ENCODE measurements at places on chromosomes 2 and 18.

- DNase-seq: no peak
Measured at GRCh38 chr2:37355735-37356134, 11.3 kb downstream of the QPCT start.

- DNase-seq: no peak
Measured at GRCh38 chr2:147273106-147273505, 571.7 kb upstream of the ACVR2A start.

GRCh38 chr18:33821503-33821902, 243.5 kb downstream of the ASXL3 start:
- peak; percentile 40 for DNase-seq

DNA sequence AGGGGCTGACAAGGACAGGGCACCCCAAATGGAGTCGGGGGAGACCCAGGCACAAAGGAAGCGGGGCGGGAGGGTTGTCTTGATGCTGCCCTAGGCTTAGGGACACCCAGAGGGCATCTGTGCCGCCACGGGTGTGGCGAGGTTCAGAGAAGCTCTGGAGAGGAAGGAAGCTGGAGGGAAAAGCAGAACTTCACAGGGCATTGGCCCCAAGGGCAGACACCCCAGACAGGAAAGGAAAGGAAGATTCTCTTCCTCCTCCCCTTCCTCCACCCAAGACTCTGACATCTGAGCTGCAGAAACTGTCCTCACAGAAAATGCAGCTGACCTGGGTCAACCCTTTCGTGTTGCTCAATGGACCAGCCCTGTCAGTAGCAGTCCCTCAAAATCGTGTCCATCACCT, 25.6 kb downstream of the DNMT3A start:
- DNase-seq: no peak

GRCh38 chr2:76579911-76580310, 869.2 kb upstream of the GCFC2 start:
- no peak for DNase-seq

GRCh38 chr18:74498712-74499627, 2.8 kb downstream of the CNDP2 start:
- no peak for DNase-seq

GRCh38 chr2:240216167-240216566, 75.7 kb upstream of the OTOS start:
- no peak for DNase-seq

DNA sequence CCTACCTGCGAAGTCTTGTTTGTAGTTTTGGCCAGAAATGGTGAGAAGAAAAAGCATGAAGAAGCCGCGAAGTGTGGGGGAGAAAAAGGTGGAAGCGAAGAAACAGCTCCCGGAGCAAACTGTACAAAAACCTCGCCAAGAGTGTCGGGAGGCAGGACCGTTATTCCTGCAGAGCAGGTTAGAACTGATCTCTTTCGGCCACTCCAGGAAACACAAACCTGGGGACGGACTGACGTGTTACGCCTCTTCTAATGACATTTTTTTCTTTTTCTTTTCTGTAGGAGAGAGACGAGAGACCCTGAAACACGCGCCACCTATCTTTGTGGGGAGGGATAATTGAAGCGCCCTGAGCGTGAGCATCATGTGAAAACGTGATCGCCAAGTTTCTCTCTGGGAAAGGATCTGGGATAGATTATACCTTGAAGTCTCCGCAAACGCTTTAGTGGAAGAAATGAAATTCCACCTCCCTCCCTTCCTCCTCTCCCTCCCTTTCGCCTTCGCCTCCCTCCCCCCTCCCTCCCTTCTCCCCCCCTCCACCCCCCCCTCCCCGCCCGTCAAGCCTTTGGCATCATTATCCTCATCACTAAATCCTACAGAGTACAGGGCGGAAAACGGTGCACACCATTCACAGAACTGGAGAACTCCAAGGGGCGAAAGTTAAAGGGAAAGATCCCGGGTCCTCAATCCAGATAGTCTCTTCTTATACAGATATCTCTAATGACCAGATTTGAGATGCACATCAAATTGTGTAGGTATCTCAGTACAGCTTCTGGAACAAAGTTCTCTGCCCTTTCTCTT, at the start of gene ZEB2:
Gene ZEB2, minus strand, starts transcription at position 186 of the 798 bp plus-strand sequence. CDS start 2,769 bp downstream, outside the sequence.
- no peak for DNase-seq

- DNase-seq: no peak
Measured at GRCh38 chr2:49225126-49225525, 70.8 kb upstream of the FSHR start.

GRCh38 chr2:58138396-58139030, 91.9 kb downstream of the VRK2 start:
- DNase-seq: no peak

DNA sequence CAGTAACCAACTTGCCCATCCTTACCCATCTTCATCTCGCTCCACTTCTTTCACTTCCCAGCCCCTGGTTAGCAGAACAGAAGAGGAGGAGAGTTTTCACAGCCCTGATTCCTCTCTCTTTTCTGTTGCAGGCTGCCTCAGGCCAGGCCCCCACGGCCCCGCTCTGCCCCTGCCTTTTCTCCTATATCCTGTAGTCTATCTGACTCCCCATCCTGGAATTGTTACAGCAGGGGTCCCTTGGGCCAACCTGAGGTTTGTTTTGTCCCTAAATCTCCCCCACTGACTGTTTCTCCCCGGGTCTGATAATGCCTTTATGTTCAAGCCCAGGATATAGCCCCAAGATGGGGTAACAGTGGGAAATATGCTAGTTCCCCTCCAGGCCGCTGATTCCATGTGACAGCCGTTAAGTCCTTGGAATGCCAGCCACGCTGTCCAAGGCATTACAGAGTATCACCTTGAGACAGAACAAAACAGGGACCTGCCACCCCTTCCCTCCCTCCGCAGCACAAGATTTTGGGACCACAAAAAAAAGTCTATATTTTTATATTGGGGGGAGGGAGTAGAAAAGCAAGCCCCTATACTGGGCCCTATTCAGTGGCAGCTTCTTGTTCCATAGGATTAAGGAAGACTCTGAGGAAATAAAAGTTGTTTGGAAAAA, 1.4 kb downstream of the OST4 start:
- DNase-seq: no peak

- DNase-seq: no peak
Measured at GRCh38 chr2:119760956-119761275, 1.2 kb downstream of the PTPN4 start.

DNA sequence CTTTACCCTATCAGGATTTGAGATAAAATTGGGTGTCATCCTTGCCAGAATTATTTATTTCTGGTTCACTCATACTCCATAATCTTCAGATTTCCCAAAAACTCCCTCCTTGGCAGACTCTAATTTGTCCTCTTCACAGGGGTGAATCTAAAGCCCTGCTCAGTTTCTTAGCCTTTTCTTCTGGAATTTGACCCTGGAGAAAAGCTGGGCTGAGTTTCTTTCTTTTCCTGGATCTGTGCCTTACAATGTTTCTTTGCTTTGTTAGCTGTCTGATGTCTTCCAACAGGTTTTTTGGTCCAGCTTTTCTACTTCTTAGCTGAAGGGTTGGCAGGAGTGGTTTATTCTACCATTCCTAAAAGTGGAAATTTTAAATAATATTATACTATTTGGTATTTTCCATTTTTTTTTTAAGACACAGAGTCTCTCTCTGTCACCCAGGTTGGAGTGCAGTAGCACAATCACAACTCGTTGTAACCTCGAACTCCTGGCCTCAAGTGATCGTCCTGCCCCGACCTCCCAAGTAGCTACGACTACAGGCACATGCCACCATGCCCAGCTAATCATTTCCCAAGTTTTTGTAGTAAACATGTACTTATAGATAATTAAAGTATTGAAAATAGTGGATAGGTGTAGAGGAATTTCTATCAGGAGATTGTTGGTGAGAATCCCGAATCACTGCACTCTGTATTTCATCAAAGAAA, 138.4 kb upstream of the TWIST2 start:
- DNase-seq: no peak

DNA sequence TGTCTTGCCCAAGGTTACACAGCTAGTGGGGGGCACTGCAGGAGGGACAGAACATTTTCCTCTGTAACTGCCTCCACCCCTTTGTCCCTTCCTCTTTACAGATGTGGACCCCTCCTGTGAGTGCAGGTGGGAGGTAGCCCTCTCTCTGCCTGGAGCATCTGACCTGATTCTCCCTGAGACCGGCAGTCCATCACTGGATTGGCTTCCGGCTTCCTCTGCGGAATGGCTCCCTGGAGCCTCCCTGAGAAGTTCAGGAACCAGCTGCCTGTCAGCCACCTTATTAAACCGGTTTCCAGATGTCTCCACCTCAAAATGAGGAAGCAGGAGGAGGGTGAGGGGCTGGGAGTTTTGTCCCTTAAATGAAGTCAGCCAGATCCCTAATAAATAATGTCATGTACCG, 67.3 kb upstream of the TNP1 start:
- no peak for DNase-seq

DNA sequence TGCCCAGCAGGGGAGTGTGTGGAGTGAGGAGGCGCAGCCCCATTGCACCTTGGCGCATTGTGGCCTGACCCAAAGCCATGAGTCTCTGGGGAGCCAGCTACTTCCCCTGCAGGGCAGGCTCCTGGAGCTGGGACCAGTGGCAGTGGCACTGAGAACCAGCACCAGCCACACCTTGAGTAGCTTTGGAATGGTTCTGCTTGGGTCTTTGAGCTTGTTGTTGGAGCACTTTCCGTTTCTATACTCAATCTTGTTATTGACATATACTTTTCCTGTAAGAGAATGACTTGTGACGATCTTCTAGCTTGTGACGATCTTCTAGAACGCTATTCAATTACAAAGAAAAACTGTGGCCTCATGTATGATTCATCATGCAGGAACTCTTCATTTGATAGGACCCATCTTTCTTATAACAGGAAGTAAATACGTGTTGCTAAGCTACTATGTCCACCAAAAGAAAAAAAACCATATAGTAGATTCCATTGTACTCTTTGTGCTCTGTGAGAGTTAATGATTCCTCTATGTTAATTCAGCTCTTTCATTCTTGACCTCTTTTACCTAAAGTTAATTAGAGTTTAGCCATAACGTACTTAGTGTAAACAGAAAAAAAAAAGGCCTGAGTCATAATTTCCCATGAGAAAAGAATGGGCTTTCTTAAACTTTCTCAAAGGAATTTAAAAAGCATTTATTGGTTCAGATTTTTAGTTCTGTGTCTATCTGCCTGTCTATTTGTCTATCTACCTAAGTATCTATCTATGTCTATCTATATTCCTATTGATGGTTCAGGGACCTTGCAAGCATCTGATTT, 113.1 kb downstream of the GATA6 start:
- DNase-seq: peak; percentile 69

DNA sequence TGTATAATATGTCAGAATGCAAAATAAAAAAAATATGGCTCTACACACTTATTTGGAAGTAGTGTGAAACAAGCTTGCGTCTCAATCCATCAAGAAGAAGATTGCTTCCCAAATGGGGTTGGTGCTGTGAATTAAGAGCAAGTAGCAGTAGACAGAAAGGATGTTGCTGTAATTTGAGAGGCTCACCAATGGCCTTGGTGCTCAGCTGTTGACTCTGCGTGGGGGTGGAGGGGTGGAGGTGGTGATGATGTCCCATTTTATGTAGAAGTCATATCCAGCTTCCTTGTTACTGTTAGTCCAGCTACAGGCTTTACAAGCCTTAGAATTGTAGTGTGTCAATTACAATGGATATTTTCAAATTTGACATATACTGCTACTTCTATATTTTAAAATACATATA, 223.4 kb upstream of the RND3 start:
- no peak for DNase-seq

- DNase-seq: no peak
Measured at GRCh38 chr2:192195548-192196418, 1.1 kb upstream of the TMEFF2 start.

- no peak for DNase-seq
Measured at GRCh38 chr2:112688086-112688880, 32.5 kb upstream of the NT5DC4 start.

DNA sequence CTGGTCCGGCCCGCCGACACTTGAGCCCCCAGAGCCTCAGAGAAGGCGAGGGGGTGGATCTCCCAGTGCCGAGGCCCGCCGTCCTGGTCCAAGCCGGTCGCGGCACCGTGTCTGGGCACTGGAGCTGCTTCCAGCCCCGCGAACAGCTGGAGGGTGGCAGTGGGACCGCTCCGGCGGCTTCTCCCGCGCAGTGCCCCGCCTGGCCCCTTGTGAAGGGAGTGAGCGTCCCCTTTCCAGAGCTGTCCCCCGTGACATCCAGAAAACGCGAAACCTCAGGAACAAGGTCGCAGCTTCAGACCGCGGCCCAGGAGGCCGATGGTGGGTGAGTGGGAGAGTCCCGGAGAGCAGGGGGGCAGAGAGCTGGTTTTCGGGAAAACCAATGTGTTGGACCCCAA, 579 bp upstream of the EMX1 start:
- DNase-seq: no peak

DNA sequence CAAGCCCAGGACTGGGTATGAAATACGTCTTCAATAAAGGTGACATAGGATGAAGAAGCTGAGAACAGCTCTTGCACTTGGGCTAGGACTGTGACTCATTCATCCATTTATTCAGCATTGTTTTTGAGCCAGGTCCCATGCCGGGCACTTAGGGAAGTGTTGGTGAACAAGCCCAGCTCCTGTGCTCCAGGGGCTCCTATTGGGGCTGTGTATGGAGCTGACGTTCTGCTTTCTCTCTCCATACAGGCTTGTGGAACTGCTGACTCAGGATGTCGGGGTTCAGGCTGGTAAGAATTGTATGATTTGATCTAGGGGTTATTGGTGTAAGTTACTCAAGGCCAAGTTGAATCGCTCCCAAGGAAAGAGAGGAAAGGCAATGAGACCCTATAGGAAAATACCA, 24.0 kb downstream of the MYO7B start:
- no peak for DNase-seq

GRCh38 chr2:72144632-72145288, 2.9 kb downstream of the CYP26B1 start:
- DNase-seq: no peak

- no peak for DNase-seq
Measured at GRCh38 chr2:118822015-118822414, 25.4 kb downstream of the EN1 start.

- no peak for DNase-seq
Measured at GRCh38 chr18:12990641-12990966, 558 bp upstream of the CEP192 start.

DNA sequence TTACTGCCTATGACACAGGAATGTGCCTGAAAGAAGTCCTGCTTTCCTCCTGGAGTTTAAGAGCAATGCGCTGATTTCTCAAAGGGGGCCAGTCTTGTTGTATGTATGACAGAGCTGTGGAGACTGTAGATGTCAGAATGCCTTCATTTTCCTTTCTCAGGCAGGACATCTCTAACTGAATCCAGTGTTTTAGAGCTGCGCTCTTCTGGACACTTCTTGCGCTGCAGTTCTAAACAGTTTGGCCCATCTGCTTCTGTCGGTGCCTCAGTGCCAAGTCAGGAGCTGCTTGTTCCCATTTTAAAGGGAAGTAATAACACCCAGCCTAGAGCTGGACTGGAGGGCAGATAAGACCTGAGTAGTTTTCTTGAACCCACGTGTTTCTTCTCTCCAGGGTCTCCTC, 91.4 kb downstream of the ESCO1 start:
- DNase-seq: no peak

DNA sequence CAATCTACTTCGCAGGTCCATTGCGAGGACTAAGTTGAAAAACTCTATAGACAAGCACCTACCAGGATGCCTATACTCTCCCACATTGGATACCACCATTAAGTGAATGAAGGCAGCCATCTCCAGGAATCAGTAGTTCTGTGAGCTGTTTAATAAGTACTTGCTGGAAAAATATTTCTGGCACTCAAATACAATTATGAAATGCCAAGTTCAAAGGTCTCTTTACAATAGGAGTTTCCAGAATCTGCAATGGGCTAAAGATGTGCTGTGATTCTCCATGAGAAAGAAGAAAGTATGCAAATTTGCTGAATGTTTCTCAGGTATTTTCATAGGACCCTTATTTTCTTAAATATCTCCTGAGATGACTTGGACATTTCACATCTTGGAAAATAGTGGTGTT, 103.0 kb downstream of the AP1S3 start:
- DNase-seq: no peak
